ENCODE measurements at places on chromosomes 16 and 17. TPM values are rescaled to one million over a fixed set of nuclear protein-coding genes. Genes with fewer than 3 reads are reported as not detected.

Gene USP43
- not detected for total RNA-seq

Gene MYH11
- 57.7 TPM for total RNA-seq

Gene CCL23
- total RNA-seq: not detected

- peaks cover 11% of the 10 kb centered on the region for H3K4me1 ChIP-seq
- H3K27ac ChIP-seq: peak overlapping the region; percentile 56
- no peak overlapping the region for H3K4me3 ChIP-seq
- no peaks in the 10 kb centered on the region for H3K27me3 ChIP-seq
These were observed 104.3 kb downstream of the PHKB start for GRCh38 chr16:47565454-47565853.

DNA sequence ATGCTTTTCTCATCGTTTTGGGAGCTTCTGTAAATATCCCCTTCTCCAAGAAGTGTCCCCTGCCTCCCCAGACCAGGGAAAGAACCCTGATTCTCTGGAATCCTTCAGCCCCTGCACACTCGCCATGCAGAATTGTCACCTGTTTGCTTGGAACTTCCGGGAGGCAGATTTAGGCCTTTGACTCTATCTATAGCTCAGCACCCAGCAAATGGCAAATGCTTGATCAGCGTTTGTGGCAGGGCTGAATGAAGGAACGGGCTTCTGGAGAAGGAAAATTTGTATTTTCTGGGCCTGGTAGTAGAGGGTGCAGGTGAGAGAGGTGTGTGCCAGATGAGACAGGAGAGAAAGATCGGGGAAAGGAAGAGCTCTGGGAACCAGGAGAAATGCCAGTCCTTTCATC lies 18.3 kb upstream of the CACNG4 start:
- H3K27me3 ChIP-seq: peaks cover 7% of the 10 kb centered on the region
- peaks cover 12% of the 10 kb centered on the region for H3K4me1 ChIP-seq
- no peaks in the 10 kb centered on the region for H3K36me3 ChIP-seq
- no peak for DNase-seq
- no peak overlapping the region for H3K27ac ChIP-seq

DNA sequence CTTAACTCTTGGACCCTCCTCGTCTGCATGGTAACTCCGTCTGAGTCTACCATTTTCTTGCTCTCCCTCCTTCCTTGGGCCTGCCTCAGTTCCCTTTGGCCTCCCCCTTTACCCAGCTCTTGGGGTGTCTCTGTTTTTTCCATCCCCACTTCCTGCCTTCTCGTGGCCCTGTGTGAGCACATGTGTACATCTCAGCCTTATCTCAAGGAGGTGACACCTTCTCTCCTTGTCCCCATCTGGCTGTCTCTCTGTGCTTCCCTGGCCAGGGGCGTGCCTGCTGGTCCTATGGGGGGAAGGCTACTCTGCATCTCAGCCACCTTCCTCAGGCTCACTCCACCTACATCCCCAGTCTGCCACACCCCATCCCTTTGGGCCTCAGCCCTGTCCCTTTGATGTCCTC lies 6.6 kb downstream of the CTF1 start:
- H3K27me3 ChIP-seq: no peaks in the 10 kb centered on the region
- peak overlapping the region; percentile 88 for H3K27ac ChIP-seq
- DNase-seq: no peak
- H3K4me1 ChIP-seq: peaks cover 8% of the 10 kb centered on the region
- H3K4me3 ChIP-seq: peak overlapping the region; percentile 61

DNA sequence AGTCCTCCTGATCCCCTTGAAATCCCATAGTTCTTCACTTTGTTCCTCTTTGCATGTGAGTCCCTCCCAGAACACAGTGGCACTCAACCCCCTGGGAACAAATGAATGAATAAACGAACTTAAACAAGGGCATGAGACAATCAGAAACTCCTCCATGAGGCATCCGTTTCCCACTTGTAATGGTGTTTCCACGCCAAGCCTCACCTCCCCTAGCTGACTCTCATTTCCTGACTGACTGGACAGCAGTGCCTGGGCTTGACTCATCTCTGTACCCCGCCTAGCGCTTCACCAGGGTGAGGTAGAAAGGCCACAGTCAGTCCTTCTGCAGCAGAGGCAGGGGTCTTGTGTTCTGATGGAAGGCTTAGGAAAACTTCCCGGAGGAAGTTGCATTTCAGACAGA lies 14.2 kb downstream of the KIF1C start:
- DNase-seq: no peak

DNA sequence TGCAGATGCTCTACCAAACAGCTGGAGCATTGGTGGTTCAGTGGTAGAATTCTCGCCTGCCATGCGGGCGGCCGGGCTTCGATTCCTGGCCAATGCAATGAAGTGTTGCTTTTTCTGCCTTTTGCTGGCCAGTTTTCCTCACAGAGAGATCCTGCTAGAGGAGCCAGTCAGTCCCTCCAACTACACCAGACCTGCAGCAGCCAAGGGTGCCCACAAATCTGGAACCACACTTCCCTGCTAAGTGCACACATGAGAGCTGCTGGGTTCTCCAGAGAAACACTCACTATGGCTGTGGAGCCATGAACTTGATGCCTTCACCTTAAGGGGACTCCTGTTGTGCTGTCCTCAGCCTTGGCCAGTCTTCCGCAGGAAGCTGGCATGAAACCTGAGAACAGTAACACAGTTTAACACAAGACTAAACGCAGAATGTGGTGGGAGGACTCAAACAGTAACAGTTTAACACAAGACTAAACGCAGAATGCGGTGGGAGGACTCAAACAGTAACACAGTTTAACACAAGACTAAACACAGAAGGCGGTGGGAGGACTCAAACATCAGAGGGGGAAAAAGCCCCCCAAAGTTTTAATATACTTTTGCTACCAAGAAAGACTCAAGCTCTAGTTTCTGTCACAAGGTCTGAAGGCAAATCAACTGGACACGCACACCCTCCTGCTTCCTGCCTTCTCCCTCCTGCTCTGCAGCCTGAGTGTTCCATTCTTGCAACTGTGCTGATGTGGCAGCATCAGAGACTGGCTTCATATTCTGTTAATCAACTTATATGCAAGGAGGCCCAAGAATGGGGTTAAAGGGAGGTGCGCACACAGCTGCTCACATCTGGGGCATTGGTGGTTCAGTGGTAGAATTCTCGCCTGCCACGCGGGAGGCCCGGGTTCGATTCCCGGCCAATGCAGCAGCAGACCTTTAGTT lies 12.0 kb downstream of the VAC14 start:
- no peaks in the 10 kb centered on the region for H3K27me3 ChIP-seq
- peak overlapping the region; percentile 59 for H3K27ac ChIP-seq
- peaks cover 22% of the 10 kb centered on the region for H3K4me1 ChIP-seq
- DNase-seq: peak; percentile 33
- H3K36me3 ChIP-seq: peaks cover 20% of the 10 kb centered on the region
- no peak overlapping the region for H3K4me3 ChIP-seq

GRCh38 chr17:14317383-14317782 lies 16.5 kb downstream of the HS3ST3B1 start:
- no peaks in the 10 kb centered on the region for H3K36me3 ChIP-seq
- H3K27me3 ChIP-seq: peaks cover 6% of the 10 kb centered on the region
- H3K27ac ChIP-seq: no peak overlapping the region
- no peaks in the 10 kb centered on the region for H3K4me1 ChIP-seq
- DNase-seq: no peak

GRCh38 chr17:38893607-38894006 lies 23.7 kb downstream of the LASP1 start:
- H3K4me1 ChIP-seq: peaks cover 36% of the 10 kb centered on the region
- H3K4me3 ChIP-seq: no peak overlapping the region
- H3K36me3 ChIP-seq: peaks cover 10% of the 10 kb centered on the region
- peak overlapping the region; percentile 72 for H3K27ac ChIP-seq

GRCh38 chr16:11395008-11395948 lies 50.0 kb downstream of the RMI2 start:
- H3K27ac ChIP-seq: no peak overlapping the region
- no peaks in the 10 kb centered on the region for H3K36me3 ChIP-seq
- no peak overlapping the region for H3K4me3 ChIP-seq
- peaks cover 3% of the 10 kb centered on the region for H3K4me1 ChIP-seq
- no peak for DNase-seq
- H3K27me3 ChIP-seq: no peaks in the 10 kb centered on the region

DNA sequence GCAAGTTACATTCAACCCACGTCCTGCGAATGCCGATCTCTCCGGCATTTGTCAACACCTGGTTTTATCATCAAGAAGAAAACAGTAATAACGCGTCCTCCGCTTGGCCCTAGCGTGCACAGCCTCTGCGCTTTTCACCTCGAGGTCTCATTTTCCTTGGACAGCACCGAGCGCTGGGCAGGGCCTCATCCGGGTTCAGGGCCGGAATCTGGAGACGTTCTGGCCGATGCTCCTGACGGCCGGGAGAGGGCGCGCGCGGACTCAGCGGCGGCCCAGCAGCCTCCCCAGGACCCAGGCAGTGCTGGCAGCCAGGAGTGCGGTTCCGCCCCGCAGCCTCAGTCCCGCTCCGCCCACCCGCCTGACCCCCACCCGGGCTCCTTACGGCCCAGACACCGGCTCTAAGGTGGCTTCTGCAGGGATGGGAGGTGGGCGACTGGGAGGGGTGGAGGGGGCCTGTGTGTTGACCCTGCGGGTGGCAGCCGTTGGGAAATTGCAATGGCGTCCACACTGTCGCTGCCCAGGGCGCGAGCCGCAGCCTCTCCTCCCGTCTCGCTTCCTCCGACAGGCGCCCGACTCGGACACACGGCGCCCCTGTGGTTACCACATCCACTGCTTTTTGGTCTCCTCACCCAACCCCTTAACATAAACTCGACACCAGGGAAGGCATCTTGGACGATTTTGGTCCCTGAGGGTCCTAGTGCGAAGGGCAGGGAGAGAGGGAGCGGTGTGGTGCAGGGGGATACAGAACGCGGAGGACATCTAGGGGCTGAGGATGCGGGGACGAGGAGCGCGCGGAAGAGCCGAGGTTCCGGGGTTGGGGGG lies 7.4 kb upstream of the FLYWCH1 start:
- H3K27me3 ChIP-seq: no peaks in the 10 kb centered on the region
- peak; percentile 70 for DNase-seq
- H3K4me1 ChIP-seq: peaks cover 11% of the 10 kb centered on the region
- H3K4me3 ChIP-seq: peak overlapping the region; percentile 87

All from gastrocnemius medialis (tissue), 4 donors.